ENCODE measurements at places on chromosomes 7 and 10. TPM values are rescaled to one million over a fixed set of nuclear protein-coding genes. Genes with fewer than 3 reads are reported as not detected.

DNA sequence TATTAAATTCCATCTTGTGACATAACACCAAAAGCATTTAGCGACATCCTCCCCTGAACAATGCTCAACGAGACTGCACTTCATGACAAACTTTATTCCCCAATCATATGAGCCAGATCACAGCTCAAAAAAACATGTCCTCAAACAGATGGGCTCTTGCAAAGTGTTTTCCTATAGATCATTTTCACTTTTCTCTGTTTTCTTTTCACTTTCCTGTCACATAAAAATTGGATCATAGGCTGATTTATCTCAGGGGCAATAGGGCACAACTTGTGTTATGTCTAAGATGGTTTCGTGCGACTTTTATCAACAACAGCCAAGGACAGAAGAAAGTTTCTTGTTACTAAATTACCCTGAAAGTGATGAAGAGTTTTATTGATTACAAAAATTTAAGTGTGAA lies 206.1 kb downstream of the WDR11 start:
- no peaks in the 10 kb centered on the region for H3K27me3 ChIP-seq
- no peak overlapping the region for H3K4me3 ChIP-seq
- H3K27ac ChIP-seq = no peak overlapping the region
- no peak for DNase-seq

DNA sequence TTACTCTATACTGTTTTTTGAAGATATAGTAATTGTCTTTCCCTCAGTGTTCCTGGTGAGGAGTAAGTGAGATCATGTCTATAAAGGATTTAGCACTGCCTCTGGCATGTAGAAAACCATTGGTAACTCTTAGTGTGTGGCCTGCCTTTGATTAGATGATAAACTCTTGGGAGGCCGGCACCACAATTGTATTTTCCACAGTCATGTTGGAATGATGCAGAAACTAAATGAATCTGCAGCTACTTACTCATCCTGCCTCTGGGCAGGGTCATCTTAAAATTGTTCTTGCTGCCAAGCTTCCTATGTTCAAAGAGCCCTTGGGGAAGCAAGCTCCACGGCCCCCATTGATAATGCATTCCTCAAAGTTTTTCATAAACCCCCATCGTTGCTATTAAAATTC lies 204.6 kb downstream of the ANKRD7 start:
- H3K27ac ChIP-seq = no peak overlapping the region
- H3K36me3 ChIP-seq = no peaks in the 10 kb centered on the region
- no peak overlapping the region for H3K4me3 ChIP-seq
- no peaks in the 10 kb centered on the region for H3K27me3 ChIP-seq
- H3K4me1 ChIP-seq = no peaks in the 10 kb centered on the region

- no peaks in the 10 kb centered on the region for H3K4me1 ChIP-seq
- DNase-seq = no peak
- H3K27ac ChIP-seq = no peak overlapping the region
- H3K27me3 ChIP-seq = no peaks in the 10 kb centered on the region
- H3K4me3 ChIP-seq = no peak overlapping the region
Measured at GRCh38 chr7:21718391-21718790, 175.6 kb downstream of the DNAH11 start.

GRCh38 chr10:127374901-127375300 lies 174.2 kb upstream of the NPS start:
- H3K4me3 ChIP-seq = no peak overlapping the region
- peaks cover 20% of the 10 kb centered on the region for H3K36me3 ChIP-seq
- H3K4me1 ChIP-seq = no peaks in the 10 kb centered on the region
- H3K27ac ChIP-seq = no peak overlapping the region
- no peak for DNase-seq

Gene WASHC2C
- total RNA-seq = 39.0 TPM
